ENCODE measurements at places on chromosomes 12 and 14. TPM values are rescaled to one million over a fixed set of nuclear protein-coding genes. Genes with fewer than 3 reads are reported as not detected.

DNA sequence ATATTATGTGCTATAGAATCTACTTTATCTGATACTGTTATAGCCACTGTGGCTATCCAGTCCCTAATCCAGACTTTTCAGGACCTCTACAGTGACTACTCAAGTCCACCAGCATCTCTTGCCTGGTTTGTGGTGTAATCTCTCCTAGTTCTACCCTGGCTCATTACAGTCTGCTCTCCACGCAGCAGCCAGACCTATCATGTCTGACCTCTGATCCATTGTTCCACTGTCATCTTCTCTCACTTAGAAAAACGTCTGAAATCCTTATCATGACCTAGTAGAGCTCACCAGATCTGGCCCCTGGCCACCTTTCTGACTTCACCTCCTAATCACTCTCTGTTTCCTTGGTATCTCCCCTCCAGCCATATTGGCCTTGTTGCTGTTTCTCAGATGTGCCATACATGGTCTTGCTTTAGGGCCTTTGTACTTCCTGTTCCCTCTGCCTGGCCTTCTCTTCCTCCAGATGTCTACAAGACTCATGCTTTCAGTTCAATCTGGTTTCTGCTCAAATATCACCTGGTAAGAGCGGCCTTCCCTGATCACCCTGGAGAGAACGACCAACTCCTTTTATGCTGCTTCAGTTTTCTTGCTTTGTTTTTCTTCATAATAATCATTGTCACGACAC, 475.5 kb downstream of the AACS start:
- H3K36me3 ChIP-seq: no peaks in the 10 kb centered on the region
- no peaks in the 10 kb centered on the region for H3K4me1 ChIP-seq
- DNase-seq: no peak
- no peaks in the 10 kb centered on the region for H3K27me3 ChIP-seq
- no peak overlapping the region for H3K4me3 ChIP-seq

The FGF6 gene
- not detected for polyA plus RNA-seq

The ACSS3 gene
- 7.5 TPM for polyA plus RNA-seq

The OR4E2 gene
- polyA plus RNA-seq: not detected

DNA sequence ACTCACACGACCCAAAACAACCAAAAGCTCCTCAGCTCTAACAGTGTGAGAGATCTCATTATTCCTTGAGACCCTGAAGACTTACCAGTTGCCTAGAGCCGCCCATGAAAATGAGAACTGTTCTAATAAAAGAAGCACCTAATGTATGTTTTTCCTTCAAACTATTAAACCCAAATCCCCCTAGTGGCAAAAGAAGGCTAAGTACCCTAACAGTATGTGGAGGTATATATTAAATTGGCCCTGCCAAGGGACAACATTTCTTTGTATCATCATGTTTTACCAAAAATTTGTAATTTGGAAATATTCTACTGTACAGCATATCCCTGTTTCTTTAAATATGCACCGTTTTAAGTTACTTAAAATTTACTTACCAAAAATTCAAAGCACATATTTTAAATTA, 38.0 kb upstream of the PPFIA2 start:
- peaks cover 3% of the 10 kb centered on the region for H3K27me3 ChIP-seq
- no peaks in the 10 kb centered on the region for H3K4me1 ChIP-seq
- DNase-seq: no peak
- H3K27ac ChIP-seq: no peak overlapping the region
- no peaks in the 10 kb centered on the region for H3K36me3 ChIP-seq

GRCh38 chr12:89765959-89766824, 57.6 kb upstream of the ATP2B1 start:
- H3K27ac ChIP-seq: no peak overlapping the region
- no peaks in the 10 kb centered on the region for H3K27me3 ChIP-seq
- no peak overlapping the region for H3K4me3 ChIP-seq
- no peaks in the 10 kb centered on the region for H3K36me3 ChIP-seq
- H3K4me1 ChIP-seq: no peaks in the 10 kb centered on the region
- no peak for DNase-seq

GRCh38 chr12:43826681-43827080, 9.2 kb upstream of the TMEM117 start:
- no peak overlapping the region for H3K4me3 ChIP-seq
- H3K36me3 ChIP-seq: no peaks in the 10 kb centered on the region
- DNase-seq: no peak
- H3K27me3 ChIP-seq: no peaks in the 10 kb centered on the region

- H3K4me3 ChIP-seq: no peak overlapping the region
- peaks cover 10% of the 10 kb centered on the region for H3K27me3 ChIP-seq
- DNase-seq: no peak
- H3K4me1 ChIP-seq: peaks cover 12% of the 10 kb centered on the region
- no peaks in the 10 kb centered on the region for H3K36me3 ChIP-seq
- H3K27ac ChIP-seq: no peak overlapping the region
Measured at GRCh38 chr12:53972152-53972702, 699 bp upstream of the HOXC11 start.
